ENCODE measurements at places on chromosomes 12 and 14.

GRCh38 chr12:95463050-95463449 is 10.9 kb upstream of the METAP2 start:
- no peak for DNase-seq

GRCh38 chr12:65510584-65511050 is 232.1 kb downstream of the MSRB3 start:
- no peak for DNase-seq

DNA sequence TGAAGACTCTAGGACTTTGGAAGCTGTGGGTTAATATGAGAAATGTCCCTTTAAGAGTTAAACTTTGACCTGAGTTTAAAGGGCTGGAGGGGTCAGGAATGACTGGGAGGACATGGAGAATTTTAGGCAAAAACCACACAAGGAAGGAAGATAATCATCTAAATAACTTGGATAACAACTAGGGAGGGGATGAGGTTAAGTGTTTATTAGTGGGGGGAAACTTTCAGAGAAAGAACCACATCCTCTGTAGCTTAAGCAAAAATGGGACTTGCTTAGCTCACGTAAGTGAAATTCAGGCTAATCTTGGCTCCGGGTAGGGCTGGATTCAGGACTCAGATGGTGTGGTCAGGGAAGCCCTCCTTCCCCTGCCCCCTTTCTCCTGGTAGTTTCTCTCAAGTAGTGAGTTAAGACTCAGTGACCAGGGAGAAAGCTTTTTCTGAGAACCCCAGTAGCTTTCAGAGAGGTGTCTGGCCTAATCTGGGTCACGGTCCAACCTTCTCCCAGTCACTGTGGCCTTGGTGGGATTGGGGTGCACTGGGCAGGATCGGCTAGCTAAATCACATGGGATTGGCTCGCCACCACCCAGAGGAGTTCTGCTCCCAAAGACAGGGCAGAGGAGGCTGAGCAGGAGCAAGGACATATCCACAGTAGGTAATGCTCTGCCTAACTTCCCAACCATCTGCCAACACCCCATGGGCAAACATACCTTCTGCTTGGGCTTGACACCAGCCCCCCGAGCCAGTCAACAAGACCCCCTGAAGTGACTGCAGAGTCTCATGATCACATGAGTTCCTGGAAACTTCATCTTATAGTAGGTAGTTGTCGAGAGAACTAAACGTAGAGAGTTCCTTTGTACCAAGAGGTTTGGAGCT is 52.8 kb downstream of the ARF6 start:
- no peak for DNase-seq

DNA sequence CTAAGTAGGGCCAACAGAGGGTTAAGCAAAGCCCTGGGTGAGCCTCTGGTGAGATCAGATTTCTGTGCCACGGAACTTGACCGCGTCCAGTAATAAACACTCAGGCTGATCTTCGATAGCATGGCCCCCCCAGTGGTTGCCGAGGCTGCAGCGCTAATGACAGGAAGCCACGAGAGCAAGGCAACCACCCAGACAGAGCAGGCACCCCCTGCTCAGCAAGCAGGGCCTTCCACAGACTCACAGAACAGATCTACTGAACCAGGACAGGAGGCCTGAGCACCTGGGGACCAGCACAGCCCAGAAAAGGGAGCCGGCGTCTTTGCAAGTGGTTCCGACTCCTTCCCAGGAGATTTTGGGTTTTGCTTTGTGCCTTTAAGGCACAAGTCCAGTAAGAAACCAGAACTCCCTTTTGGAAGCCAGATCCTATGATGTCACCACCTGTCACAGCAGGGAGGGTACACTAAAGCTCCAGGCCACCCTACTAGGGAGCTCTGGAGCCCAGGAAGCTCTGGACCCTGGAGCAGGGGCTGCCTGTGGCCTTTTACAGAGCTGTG is 42.3 kb downstream of the BCL11B start:
- DNase-seq = no peak

GRCh38 chr12:91722072-91722471 is 423.6 kb downstream of the BTG1 start:
- DNase-seq = no peak

DNA sequence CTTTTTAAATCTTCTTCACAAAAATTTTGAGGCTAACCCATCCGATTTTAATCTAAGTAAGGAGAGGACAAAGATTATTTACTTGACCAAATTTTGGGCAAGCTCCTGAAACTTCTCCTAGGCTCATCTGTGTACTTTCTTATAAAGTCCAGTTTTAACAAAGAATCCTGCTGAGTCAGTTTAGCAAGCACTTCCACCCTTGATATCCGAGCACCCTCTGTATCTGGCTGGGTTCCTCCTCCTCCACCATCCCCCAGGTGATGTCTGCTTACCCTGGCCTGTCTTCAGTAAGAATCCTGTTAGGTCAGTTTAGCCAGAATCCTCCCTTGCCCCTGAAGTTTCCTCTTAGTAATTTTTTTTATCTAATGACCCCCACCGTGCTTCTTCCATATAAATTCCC is 140.5 kb downstream of the PHLDA1 start:
- no peak for DNase-seq

DNA sequence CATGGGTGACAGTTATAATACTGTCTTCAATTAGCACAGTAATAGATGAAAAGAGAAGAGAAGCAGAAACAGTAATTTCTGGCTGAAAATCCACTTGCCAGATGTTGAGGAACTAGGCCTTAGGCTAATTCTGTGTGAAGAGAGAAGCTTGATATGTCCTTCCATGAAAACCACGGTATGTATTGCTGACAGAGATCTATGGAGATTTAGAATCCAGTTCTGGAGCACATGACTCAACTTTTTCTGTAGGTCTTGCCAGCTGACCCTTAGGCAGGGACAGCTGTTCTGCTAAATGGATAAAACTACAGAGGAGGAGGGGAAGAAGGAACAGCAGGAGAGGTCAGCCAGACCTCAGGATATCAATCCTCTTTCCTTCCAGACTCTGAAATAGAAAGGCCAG is 211.5 kb downstream of the PRKD1 start:
- no peak for DNase-seq

DNA sequence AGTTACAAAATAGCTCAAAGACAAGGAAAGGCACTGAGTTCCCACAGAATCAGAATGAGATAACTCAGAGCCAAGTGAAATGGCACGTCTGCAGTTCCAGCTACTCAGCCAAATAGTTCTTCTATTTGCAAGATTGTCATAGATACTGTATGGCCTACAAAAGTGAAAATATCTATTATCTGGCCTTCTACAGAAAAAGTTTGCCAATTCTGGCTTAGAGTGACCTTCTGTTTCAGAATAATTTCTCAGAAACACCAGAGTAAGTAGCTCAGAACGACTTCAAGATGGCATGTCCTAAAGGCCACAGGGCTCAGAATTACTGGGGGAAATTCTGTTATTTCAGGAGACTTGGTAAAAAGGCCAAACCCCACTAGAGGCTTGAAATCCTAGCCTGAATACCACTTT is 10.7 kb upstream of the RTRAF start:
- DNase-seq = no peak

GRCh38 chr12:123233505-123234308 is 471 bp downstream of the MTRFR start:
- no peak for DNase-seq

DNA sequence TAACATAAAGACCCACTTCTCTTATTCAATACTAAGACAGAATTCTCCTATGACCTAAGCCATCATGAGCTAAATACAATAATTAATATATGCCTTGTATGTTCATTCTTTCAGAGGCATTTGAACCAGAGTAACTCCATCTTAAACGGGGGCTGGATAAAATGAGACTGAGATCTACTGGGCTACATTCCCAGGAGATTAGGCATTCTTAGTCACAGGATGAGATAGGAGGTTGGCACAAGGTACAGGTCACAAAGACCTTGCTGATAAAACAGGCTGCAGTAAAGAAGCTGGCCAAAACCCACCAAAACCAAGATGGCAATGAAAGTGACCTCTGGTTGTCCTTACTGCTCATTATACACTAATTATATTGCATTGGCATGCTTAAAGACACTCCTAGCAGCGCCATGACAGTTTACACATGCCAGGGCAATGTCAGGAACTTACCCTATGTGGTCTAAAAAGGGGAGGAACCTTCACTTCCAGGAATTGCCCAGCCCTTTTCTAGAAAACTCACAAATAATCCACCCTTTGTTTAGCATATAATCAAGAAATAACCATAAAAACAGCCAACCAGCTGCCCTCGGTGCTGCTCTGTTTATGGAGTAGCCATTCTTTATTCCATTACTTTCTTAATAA is 260.7 kb downstream of the SSPN start:
- DNase-seq = no peak

DNA sequence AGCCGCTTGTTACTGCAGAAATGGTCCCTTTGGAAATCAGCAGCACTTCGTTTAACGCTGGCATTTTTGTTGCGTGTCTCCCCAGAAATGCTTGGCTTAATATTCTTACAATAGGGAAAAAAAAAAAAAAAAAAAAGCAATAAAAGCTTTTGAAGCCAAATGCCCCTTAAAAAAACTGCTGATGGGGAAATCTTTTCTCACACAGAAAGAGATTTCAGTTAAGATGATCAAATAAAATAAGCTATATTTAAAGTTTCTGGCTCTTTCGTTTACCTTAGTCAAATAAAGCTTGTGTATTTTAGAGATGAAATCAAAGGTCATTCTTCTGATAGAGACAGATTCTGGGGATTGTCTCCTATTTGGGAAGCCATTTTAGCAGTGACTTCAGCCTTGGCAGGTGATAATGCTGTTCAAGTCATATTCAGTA is 52.4 kb upstream of the FRS2 start:
- no peak for DNase-seq

- DNase-seq = no peak
Observed at GRCh38 chr12:115322275-115322674, 638.3 kb upstream of the TBX3 start.

DNA sequence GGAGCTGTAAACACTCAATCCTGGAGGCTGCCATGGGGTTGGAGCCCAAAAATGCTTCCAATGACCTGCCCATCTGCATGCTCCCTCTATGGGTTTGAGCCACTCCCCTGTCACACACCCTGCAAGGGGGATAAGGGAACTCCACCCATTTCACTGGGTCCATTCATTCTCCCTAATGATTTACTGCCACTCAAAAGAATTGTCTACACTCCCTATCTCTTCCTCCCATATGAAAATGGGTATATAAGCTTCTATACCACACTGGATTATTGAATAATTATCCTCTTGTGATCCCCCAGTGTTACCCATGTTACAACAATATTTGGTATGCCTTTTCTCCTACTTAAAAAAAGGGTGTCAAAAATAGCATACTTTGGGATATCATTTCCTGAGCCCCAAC is 260.8 kb upstream of the CCDC196 start:
- no peak for DNase-seq

- DNase-seq = no peak
Observed at GRCh38 chr12:19302100-19302640, 137.1 kb upstream of the AEBP2 start.

GRCh38 chr12:111753144-111753881 is 13.4 kb upstream of the ALDH2 start:
- DNase-seq = no peak

Measured in occipital lobe (tissue), 3 donors.